Stimulated activated CD8-positive, alpha-beta memory T cell treated with anti-CD3 and anti-CD28 coated beads, Interleukin-2, amount 100 ng/mL, for 1 hour (primary cell): ENCODE measurements at places on chromosomes 1 and 21.
A peak's percentile ranks its signal among the peaks of the same experiment; 100 is the strongest.

GRCh38 chr1:110387048-110387754 is 3.6 kb downstream of the SLC16A4 start:
- DNase-seq: no peak

DNA sequence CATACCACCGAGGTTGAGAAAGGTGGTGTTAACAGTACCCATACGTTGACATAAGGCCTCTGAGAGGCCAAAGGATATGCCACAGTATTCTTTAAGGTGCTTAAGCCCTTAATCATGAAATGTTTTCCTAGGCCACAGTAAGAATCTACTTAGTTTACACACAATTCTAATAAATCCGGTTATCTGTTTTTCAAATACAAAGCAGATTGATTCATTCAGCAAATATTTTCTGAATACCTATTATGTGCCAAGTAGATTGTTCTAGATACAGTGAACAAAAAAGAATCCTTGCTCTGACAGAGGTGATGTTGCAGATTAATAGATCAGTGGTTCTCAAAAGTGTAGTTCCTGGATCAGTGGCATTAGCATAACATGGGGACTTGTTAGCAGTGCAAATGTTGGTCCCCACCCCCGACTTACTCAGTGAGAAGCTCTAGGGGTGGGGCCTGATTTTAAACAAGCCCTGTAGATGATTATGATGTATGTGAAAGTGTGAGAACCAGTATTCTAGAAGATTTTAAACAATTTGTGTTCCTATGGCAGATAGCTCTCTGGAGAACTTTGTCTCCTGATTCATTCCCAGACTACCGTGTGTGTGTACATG is 61.6 kb downstream of the NFIA start:
- DNase-seq: no peak

DNA sequence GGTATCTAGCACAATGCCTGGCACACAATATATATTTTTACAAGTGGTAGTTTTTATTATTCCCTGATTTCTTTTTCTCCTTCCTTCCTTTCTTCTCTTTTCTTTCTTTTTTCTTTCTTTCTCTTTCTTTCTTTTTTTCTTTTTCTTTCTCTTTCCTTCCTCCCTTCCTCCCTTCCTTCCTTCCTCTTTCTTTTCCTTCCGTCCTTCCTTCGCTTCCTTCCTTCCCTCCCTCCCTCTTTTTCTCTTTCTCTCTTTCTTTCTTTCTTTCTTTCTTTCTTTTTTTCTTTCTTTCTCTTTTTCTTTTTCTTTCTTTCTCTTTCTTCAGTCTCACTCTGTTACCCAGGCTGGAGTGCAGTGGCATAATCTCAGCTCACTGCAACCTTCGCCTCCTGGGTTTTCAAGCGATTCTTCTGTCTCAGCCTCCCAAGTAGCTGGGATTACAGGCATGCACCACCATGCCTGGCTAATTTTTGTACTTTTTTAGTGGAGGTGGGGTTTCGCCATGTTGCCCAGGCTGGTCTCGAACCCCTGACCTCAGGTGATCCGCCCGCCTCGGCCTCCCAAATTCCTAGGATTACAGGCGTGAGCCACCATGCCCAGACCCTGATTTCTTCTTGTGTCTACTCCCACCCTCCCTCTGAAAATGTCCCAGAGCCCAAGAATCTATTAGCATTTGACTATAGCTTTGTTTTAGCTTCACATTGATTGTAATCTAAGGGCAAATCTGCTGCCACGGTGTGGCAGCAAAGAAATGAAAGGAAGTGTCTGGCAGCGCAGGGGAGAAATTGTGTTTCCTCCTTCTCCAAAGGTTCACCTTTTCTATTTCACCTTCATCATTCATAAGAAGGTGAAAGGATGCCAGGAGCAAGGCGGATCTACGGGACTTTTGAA is 19.9 kb upstream of the ABCB10 start:
- no peak for DNase-seq

- no peak for DNase-seq
Measured at GRCh38 chr1:89566761-89567174, 42.1 kb downstream of the LRRC8B start.

DNA sequence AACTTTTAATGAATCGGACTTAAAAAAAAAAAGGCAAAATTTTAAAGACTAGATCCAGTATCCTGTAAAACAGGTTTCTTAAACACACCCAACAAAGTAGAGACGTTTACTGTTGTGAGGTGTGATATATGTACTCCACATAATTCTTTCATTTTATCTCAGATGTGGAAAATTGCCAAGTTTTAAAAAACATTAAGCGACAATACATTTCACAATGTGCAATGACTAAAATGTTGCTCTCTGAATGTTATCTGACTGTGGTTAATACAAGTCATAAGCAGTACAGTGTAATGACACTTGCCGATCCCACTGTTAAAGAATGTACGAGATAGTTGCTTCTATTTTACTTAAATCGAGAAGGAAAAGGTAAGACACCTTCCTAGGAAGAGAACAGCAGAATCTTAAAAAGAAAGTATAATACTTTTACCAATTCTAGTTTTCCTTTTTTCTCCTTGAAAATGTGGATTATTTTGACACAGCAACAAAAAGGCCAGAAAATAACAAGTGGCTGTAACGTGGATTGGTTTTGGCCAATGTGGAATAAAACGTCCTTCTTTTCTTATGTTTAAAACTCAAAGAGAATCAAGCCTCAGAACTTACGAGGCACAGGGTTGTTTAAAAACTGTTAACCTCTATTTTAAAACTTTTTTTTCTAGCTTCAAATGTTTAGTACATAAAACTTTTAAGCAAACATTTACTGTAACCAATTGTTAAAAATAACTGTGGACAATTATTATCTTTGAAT is 51.4 kb downstream of the TP53BP2 start:
- DNase-seq: no peak

- DNase-seq: peak; percentile 89
Measured at GRCh38 chr1:43974443-43975248, at the start of gene ATP6V0B. Gene ATP6V0B, plus strand, starts transcription at chr1:43974960. Its CDS starts 81 bp downstream, at chr1:43975041.

GRCh38 chr1:173248247-173248940 is 41.3 kb upstream of the TNFSF4 start:
- no peak for DNase-seq

GRCh38 chr1:70864302-70864701 is 183.3 kb downstream of the PTGER3 start:
- DNase-seq: no peak

GRCh38 chr1:220970311-220970710 is 91.1 kb downstream of the HLX start:
- DNase-seq: no peak

- no peak for DNase-seq
Measured at GRCh38 chr21:31340942-31341487, 3.0 kb downstream of the TIAM1 start.

GRCh38 chr1:112423207-112423606 is 27.2 kb downstream of the CTTNBP2NL start:
- no peak for DNase-seq

- DNase-seq: no peak
Measured at GRCh38 chr1:15513192-15513591, 10.8 kb downstream of the CASP9 start.

GRCh38 chr1:35637401-35637809 is 3.9 kb downstream of the PSMB2 start:
- DNase-seq: no peak

DNA sequence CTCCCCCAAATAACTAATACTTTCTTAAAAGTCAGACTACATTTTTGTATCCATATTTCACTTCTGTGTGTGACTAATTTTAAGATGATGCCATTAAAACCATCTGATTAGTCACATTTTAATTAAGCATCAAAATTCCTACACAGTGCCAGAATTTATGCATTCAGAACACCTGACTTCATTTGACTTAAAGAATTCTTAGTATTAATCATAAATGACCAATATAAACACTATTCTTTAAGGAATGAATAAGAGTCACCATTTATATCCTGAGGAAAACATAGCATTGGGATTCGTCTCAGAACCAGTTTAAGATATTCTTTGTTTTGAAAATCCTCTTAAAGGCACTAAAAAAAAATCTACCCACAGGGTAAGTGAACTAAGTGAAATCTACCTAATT is 37.0 kb downstream of the TM2D1 start:
- DNase-seq: no peak

DNA sequence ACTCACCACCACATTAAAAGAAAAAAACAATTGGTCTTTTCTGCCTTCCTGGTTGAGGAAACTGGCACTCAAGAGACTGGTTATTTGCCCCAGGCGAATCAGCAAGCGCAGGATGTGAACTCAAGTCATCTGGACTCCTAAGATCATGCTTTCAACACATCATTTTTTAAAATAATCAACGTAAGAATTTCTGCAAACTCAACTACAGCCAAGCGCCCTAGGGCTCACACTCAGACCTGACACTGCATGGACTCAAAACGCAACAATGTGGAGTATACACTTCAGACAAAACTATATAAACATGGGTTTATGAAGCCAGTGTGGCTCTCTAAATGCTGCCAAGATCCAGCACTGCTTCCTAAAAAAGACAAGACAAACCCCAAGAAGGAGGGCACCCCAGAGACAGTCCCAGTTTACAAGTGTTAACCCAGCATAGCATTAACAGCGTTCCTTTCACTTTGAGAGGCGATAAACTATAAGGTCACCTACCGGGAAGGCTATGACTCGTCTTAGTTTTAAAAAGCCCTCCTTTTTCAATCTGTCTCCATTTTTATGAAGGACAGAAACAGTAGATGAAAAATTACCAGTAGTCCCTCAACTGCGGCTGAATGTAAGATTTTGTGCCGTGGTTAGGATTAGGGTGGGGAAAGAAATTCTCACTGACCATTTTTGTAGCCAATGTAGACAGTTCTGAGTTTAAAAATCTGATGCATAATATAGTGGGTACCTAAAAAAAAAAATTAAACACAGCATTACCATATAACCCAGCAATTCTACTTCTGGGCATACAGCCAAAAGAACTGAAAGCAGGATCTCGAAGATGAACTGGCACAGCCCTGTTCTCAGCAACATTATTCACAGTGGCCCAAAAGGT is 54.8 kb downstream of the SIPA1L2 start:
- DNase-seq: no peak

DNA sequence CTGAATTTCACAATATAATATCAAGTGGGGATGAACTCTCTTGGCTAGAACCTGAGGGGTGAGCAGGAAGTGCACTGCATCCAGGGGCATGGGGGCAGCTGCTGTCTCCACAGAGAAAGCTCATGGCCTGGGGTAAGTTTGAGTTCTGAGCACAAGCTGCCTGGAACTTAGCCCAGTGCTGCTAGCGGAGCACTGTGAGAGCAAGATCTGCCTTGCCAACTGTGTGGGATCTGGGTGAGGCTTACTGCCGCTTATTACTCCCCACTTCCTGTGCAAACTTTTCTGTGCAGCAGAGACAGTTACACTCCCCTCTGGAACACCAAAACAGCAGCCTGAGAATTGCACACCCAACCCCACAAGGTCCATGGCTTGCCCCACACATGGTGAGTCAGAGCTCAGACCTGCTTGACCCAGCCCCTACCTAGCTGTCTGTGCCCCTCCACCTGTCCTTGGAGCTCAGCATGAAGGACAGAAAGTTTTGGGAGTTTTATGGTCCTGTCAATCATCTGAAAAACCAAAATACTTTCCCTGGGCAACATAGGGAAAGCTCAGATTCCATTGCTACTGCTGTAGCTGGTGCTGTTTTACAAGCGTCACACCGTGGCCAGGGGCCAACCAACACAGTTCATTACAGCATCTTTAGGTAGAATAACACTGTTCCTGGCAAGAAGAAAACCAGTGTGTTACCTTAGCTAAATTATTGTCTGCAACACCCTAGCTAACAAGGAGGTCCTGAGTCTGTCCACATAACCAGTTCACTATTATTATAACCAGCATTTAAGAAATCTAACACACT is 762.1 kb upstream of the NEGR1 start:
- no peak for DNase-seq

GRCh38 chr1:195773931-195774330 is 834.3 kb downstream of the KCNT2 start:
- no peak for DNase-seq

- no peak for DNase-seq
Measured at GRCh38 chr1:202852163-202852904, 36.6 kb downstream of the RABIF start.

GRCh38 chr21:27796106-27796505 is 829.2 kb upstream of the ADAMTS5 start:
- no peak for DNase-seq

DNA sequence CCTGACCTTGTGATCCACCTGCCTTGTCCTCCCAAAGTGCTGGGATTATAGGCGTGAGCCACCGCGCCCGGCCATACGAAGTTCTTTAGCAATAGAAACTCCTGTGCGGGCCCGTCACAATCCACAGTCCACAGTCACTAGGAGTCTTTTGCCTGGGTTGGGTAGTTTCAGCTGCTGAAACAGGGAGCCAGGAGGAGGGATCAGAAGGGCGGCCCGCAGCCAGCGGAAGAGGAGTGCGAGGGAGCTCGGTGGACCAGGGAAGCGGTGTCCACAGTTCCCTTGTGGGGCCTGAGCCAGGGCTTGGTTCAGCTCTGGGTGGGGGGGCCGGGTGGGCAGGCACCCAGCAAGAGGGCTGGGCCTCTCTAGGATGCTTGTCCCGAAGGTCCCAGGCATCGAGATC is 17.9 kb upstream of the HSPG2 start:
- no peak for DNase-seq

DNA sequence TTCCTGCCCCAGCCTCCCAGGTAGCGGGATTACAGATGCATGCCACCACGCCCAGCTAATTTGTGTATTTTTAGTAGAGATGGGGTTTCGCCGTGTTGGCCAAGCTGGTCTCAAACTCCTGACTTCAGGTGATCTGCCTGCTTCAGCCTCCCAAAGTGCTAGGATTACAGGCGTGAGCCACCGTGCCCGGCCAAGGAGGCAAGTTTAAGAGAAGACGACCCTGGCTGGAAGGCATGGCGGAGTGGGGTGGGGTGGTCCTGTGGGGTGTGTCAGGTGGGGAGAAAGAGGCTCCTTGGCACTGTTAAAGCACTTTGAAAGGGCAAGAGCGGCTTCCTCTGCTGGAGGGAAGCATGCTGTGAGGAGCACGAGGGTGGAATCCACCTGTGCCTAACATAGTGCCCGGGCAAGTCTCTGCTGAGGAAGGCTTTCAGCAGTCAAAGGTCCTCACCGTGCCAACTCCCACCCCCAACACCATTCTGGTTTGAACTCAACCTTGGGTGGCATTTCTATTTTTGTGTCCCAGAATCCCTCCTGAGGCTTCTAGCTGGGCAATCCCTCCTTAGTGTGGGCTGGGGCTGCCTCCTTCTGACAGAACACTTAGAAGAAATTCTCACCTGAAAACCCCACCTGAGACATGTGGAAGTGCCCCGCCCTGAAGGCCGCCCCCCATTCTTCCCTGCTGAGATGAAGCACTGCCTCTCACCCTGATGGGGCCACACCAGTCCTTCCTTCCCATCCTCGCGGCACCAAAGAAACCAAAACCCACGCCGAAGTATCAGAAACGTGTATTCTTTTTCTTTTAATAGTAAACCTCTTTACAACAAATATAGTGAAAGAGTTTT is 37.4 kb downstream of the MEF2D start:
- DNase-seq: no peak

- DNase-seq: no peak
Measured at GRCh38 chr1:151313501-151313900, 13.7 kb downstream of the PI4KB start.

DNA sequence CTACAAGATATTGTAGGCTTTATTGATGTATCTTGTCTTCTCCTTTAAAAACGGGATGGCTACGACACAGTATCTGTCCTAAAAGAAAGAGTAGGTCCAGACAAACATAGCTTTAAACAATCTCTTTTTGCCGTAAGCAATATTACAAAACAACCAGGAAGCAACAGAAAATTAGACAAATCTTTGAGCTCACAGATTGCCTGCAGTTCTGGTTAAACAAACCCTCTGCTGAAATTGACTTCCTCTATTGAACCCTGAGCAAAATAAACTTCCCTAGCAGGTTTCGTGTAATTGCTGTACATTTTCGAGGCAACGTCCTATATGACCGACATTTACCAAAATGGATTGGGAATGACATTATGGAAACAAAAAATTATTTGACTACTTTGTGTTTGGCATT is 50.6 kb downstream of the CHML start:
- DNase-seq: no peak
